ENCODE measurements at places on chromosomes 7 and 10.

- DNase-seq: no peak
Measured at GRCh38 chr7:46537191-46537905, 616.3 kb upstream of the IGFBP3 start.

DNA sequence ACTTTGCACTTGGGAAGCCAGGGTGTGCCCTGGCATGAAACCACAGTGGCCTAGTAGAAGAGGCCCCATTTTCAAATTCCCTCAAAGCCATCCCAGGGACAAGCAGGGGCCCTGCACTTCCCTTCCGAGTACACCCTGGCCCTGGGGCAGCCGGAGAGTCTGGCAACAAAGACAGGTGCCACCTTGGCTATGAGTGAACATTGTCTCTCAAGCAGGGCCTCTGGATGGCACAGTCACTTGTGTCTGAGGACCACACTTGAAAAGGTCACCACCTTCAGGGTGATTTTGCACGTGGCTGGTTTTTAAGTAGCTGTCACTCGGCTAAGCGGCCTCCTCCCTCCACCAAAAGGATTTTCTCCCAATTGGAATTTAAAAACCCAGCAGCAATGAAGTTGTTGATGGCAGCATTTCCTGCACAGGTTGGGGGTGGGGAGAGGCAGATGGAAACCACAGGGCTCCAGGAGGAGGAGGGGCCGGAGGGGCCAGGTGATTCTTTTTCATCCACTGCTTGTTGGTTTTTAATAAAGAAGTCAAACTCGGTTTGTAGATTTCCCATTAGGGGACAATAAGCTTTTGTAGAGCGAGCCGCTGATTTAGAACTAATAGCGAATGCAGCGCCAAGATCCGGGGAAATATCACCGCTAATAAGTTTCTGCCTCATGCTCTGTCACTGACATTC, 33.9 kb downstream of the C10orf105 start:
- no peak for DNase-seq

DNA sequence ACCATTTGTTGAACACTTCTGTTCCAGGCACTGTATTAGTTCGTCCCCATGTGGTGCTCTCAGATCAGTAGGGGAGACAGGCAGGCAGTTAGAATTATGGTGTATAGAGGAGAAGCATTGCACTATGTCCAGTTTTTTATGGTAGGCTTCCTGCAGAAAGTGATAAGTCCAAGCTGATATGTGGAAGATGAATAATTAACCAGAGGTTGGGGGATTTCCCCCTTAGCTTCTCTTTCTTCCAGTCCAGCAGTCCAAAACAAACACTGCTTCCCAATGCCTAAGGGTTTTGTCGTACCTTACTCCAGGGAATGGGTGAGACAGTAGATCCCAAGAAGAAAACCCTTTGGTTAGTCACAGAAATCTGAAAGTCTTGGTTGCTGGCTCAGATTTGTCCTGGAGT, 19.2 kb downstream of the HIF1AN start:
- no peak for DNase-seq

DNA sequence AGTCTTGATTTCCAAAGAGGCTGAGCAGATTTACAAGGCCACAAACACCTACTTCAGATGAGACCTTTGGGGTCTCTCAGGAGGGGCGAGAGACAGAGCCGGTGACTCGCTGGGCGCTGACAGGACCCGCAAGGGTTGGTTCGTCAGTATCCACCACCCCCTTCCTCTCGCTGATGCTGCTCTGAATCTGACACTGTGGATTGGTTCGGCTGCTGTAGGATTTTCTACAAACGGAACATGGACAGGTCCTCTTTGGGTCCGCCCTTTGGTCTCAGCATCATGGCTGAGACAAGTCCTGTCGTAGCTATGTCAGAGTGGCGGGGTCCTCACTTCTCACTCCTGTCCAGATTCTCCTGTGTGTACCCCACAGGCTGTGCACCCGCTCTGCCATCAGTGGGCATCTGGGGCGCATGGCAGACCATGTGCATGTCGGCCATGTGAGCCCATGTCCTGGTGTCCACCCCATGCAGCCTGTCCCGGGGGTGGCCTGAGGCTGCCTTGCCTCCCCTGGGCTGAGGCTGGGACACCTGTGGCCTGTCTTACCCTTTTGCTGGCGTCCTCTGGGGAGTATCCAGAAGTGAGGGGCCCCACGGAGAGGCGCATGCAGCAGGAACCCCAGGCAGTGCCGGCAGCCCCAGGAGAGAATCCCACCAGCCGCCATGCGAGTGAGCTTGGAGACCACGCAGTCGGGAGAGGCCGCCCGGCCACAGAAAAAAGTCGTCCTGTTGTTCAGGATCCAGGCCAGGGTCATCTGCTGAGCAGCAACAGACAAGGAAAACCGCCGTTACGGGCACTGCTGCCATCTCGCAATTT, 21.6 kb upstream of the FAM20C start:
- no peak for DNase-seq

GRCh38 chr7:13988065-13988464, 1.4 kb downstream of the ETV1 start:
- no peak for DNase-seq
